Astrocyte of the cerebellum (primary cell): ENCODE measurements at places on chromosomes 4 and X.

- DNase-seq = no peak
These were observed 104.6 kb downstream of the DTHD1 start for GRCh38 chr4:36385951-36386571.

DNA sequence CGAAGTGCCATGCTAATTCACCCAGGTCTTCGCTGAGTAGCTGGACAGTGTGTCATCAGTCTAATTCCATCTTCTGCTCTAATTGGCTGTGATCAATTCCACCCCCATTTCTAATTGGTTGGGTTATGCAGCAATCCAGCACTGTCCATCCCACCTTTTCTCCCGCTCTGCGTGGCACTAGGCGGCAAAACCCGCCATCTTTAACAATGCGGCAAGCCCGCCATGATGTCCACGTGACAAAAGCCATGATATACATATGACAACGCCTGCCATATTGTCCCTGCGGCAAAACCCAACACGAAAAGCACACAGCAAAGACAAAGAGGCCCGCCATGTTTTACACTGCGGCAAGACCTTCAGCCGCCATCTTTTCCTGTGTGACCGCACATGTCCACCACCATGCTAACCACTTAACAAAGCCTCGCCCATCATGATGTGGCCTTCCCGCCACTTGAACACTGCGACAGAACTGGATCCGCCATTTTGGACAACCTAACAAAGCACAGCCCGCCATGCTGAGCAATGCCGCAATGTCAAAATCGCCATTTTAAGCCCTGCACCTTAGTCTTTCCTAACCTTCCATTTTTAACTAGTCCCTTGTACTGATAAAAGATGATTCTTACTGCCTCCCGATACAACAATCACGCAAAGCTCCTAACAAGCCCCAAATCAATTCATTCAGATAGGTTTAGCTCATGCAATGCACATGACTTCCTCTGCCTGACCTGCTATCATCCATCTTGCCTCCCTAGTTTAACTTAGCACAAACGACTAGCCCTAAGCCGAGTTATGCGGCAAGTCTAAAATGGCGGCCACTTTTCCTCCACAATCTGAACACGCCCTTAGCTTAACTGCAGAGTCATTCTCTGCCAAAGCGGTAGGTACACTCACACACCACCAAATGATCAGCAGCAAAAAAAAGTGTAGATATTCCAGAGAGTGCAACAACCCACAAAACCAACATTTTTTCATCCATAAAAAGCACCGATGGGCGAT, 288.3 kb downstream of the CHIC1 start:
- peak; percentile 89 for DNase-seq

- DNase-seq = no peak
These were observed 38.2 kb upstream of the MYOZ2 start for GRCh38 chr4:119097282-119097900.

DNA sequence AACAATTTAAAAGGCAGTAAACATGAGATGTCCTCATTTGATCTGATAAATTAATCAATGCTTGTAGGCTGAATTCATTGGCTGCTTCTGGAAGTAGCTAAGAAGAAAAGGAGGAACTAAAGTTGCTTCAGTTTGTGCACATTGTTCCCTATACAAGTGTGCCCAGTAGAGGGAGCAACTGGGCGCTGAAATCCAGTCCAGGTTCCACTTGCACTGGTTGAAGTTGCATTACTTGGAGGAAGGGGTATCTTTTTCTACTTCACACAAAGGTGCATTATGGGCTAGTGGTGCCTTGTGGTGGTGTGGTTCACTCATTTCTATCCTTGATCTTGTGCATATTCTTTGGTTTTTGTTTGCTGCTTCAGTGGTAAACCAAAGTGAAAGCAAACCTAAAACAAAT, 67.9 kb upstream of the SOX3 start:
- DNase-seq = peak; percentile 2
